CD4-positive, alpha-beta T cell treated with Interleukin-2 at 100 ng/mL for 4 hours (primary cell): ENCODE measurements at places on chromosomes 1 and 21.
A peak's percentile ranks its signal among the peaks of the same experiment; 100 is the strongest.

DNA sequence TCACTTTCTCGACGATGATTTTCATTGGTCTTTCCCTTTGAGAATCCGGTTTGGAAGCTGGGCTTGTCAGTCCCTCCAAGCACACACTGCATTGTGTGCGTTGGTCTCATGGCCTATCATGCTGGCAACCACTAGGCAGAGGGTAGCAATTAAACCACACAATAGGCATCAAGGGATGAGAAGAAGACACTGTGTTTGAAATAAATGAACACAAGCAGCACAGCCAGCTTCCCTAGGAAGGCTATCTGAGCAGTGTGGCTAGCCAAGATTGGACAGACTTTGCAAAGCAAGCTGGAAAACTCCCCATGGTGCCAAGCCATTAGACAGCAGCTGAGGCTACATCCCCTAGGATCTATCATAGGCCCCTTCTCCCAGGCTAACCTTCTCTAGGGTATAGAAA, 288.7 kb downstream of the NUF2 start:
- no peak for DNase-seq

DNA sequence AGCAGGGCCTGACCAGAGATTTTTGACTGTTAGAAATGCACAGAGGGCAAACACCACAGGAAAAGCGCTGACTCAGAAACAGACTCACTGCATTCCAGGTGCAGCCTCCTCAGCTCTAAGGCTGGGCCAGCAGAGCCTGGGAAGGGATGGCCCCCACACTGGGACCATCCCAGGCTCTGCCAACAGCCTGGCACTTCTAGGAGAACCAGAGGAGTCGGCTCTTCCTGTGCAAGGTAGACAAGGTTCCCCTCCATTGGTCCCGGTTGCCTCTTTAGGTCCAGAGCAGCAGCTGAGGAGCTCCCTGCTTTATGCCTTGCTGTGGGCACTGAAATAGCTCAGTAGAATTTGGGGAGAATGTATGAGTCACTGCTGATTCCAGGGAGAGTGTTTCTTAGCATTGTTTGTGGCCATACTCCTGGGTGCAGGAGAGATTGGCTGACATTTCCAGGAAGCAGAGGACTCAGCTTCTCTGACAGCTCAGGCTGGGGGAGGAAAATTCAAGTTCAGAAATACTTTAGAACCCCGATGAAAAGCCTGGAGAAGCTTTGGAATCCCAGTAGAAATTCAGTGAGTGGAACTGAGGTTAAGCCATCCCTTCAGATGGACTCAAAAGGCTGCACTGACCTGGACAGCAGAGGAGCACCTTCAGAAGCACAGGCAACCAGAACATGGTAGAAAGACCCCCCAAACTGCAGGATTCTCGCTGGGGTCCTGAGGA, 19.7 kb downstream of the PRAMEF1 start:
- no peak for DNase-seq

- peak; percentile 57 for DNase-seq
Measured at GRCh38 chr1:244341455-244342450, 110.0 kb downstream of the ADSS2 start.

DNA sequence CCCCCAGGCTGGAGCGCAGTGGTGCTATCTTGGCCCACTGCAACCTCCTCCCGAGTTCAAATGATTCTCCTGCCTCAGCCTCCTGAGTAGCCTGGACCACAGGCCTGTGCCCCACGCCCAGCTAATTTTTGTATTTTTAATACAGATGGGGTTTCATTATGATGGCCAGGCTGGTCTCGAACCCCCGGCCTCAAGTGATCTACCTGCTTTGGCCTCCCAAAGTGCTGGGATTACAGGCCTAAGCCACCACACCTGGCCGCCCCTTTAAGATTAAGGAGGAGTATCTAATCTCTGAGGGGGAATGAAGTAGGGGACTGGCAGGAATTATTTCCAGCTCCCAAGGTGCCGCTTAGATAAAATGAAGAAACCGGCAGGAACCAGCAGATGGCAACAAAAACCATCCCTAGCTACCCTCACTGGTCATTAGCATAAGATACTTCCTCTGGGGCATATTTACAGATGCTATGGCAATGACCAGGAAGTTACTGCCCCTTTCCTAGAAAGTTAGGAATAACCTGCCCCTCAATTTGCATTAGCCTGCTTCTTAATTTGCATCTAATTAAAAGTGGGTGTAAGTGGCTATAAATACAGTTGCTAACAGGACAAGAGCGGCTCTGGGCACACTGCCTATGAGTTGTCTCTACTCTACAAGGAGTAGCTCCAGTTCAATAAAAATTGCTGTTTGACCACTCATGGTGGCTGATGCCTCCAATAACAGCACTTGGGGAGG, 7.1 kb upstream of the NSUN4 start:
- DNase-seq = no peak

DNA sequence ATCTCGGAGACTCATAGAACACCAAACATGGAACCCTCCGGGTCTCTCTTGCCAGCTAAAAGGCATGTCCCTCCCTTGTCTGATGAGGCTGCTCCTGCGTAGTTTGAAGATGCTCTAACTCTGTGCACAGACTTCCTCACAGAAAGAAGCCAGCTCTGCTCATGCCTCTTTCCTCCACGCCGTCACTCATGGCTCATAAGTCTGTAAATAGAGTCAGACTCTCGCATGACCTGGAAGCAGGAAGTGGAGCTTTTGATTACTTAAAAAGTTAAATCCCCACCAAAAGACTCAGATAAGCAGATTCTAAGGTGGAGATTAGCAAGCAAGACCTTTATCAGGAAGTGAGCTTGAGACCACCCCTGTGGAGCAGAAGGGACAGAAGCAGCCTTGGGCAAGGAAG, 171.6 kb downstream of the TRIM33 start:
- DNase-seq = no peak

DNA sequence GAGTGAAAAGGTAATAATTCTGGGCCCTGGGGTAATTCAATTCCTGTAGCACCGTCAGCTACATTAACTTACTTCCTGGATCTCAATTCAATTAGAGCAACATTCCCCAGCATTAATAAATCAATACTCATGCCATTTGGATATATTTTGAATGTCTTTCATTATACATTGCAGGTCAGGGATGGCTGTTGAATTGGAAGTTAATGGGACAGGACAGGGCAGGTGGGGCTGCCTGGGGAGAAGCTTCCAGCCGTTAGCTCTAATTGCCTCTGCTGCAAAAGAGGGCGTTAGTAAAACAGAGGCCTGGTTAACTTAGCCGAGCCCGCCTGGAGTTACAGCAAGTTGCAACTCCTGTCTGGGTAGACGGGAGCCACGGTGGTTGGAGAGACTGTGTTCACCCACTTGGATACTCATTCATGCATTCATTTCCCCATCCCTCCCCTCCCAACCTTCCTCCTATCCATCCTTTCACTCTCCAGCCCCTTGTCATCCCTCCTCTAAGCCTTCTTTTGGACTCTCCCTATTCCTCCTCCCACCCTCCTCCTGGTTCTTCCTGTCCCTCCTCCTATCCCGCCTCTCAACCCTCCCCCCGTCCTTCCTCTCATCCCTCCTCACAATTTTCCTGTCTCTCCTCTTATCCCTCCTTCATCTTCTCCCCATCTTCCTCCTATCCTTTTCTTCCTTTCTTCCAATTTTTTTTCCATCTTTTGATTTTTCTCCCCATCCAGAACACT, 137.6 kb upstream of the RUNX3 start:
- no peak for DNase-seq

- no peak for DNase-seq
Measured at GRCh38 chr1:39753132-39754025, 14.7 kb downstream of the PPIE start.

DNA sequence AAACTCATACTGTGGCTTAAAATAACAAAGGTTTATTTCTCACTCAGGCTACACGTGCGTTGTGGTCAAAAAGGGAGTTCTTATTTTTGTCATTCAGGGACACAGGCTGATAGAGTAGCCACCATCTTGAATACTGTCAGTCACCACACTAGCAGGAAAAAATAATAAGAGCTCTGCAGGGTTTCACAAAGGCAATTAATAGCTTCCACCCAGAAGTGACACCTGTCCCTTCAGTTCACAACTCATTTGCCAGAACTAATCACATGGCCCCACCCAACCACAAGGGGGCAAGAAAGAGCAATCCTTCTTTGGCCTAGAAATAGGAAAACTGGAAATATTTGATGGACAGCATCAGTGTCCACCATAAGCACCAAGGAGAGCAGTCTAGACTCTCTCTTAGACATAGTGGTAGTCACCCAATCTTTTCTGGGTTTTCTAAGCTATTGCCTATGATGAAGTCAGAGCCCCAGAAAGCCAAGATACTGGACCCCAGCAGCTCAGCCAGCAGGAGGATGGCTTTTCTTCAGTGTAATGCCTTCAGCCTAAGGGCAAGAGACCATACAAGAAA, 8.2 kb downstream of the HAPLN2 start:
- DNase-seq = peak; percentile 43
